ENCODE measurements at places on chromosomes 4 and X. TPM values are rescaled to one million over a fixed set of nuclear protein-coding genes. Genes with fewer than 3 reads are reported as not detected.

DNA sequence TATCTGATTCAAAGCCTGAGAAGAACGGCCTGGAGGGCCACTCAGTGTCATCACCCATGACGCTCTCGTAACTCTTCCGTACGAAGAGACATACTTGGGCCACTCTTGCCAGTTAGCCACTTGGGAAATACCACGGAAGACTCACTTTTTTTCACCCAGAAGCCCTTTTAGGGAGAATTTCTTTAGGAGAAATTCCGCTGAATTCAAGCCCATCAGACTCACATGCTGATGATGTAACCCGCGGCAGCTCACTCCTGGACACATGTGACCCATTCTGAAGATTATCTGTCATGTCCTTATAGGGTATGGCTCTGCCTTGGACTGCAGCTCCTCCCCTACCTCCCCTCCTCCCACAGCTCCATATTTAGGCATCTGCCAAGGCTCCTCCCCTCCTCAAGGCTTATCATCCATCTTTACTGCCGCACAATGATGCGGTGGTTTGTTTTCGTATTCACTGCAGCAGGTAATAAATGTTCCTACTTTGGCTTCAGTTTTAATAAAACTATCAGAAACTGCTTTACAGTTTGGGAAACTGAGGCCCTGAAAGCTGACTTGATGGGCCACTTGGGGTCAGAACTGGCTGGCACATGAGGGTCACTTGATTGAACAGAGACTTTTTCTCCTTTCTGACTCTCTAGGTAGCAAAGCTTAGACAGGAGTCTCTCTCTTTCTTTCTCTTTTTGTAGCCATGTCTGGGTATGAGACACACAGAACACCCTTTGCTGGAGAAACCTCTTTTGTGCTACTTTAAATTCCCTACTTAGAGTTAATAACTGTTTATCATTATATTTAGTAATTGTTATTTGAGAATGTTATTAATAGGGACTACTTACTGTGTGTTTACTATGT, 42.1 kb downstream of the RHOH start:
- no peak overlapping the region for H3K27ac ChIP-seq
- H3K36me3 ChIP-seq, result no peaks in the 10 kb centered on the region
- no peaks in the 10 kb centered on the region for H3K4me1 ChIP-seq
- no peak overlapping the region for H3K4me3 ChIP-seq
- DNase-seq, result no peak

- no peak for DNase-seq
- 0 out of 2 replicates have a peak, but pooled peaks cover 4% of the 10 kb centered on the region for H3K4me1 ChIP-seq
- no peaks in the 10 kb centered on the region for H3K36me3 ChIP-seq
- H3K27me3 ChIP-seq, result no peaks in the 10 kb centered on the region
- H3K4me3 ChIP-seq, result no peak overlapping the region
Measured at GRCh38 chr4:6961496-6962210, 52.0 kb downstream of the TBC1D14 start.

Gene SSX2B
- polyA plus RNA-seq, result not detected

Gene ARR3
- polyA plus RNA-seq, result not detected

GRCh38 chrX:100696699-100697351, 35.1 kb downstream of the SYTL4 start:
- H3K4me3 ChIP-seq, result no peak overlapping the region
- H3K4me1 ChIP-seq, result no peaks in the 10 kb centered on the region

- DNase-seq, result no peak
- H3K27me3 ChIP-seq, result 0 out of 2 replicates have a peak, but pooled peaks cover 4% of the 10 kb centered on the region
- no peak overlapping the region for H3K27ac ChIP-seq
- no peak overlapping the region for H3K4me3 ChIP-seq
- no peaks in the 10 kb centered on the region for H3K4me1 ChIP-seq
Measured at GRCh38 chr4:23847158-23847557, 42.7 kb downstream of the PPARGC1A start.

DNA sequence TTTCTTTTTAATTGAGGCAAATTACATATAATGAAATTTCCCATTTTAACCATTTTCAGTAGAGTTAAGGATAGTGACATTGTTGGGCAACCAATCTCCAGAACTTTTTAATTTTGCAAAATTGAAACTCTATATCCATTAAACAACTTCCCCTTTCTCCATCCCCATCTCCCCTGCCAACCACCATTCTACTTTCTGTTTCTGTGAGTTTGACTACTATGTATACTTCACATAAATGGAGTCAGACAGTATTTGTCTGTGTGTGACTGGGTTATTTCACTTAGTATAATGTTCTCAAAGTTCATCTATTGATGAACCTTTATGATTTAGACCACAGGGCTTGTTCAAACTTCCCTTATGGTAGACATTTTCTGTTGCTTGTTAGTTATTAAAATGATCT, 364.5 kb upstream of the MAD2L1 start:
- no peaks in the 10 kb centered on the region for H3K36me3 ChIP-seq
- H3K27ac ChIP-seq, result no peak overlapping the region
- H3K27me3 ChIP-seq, result no peaks in the 10 kb centered on the region

GRCh38 chr4:2441393-2442174, 22.8 kb downstream of the CFAP99 start:
- H3K27ac ChIP-seq, result no peak overlapping the region
- H3K27me3 ChIP-seq, result no peaks in the 10 kb centered on the region
- DNase-seq, result peak; percentile 73
- no peaks in the 10 kb centered on the region for H3K4me1 ChIP-seq

Gene SOD3
- 10.1 TPM for polyA plus RNA-seq

- no peaks in the 10 kb centered on the region for H3K27me3 ChIP-seq
- no peaks in the 10 kb centered on the region for H3K4me1 ChIP-seq
- DNase-seq, result no peak
- H3K4me3 ChIP-seq, result no peak overlapping the region
Measured at GRCh38 chrX:9656277-9656676, 109.4 kb downstream of the GPR143 start.

Gene AR
- polyA plus RNA-seq, result 1.2 TPM

- H3K36me3 ChIP-seq, result no peaks in the 10 kb centered on the region
- DNase-seq, result no peak
- H3K4me1 ChIP-seq, result no peaks in the 10 kb centered on the region
- H3K27ac ChIP-seq, result no peak overlapping the region
- no peaks in the 10 kb centered on the region for H3K27me3 ChIP-seq
- H3K4me3 ChIP-seq, result no peak overlapping the region
Measured at GRCh38 chrX:2917767-2918166, 11.4 kb downstream of the ARSD start.

- no peak overlapping the region for H3K27ac ChIP-seq
- H3K27me3 ChIP-seq, result peaks cover 5% of the 10 kb centered on the region
- no peaks in the 10 kb centered on the region for H3K36me3 ChIP-seq
Measured at GRCh38 chr4:38582889-38583470, 81.0 kb upstream of the KLF3 start.

- no peaks in the 10 kb centered on the region for H3K36me3 ChIP-seq
- no peak overlapping the region for H3K27ac ChIP-seq
- DNase-seq, result no peak
- H3K4me3 ChIP-seq, result no peak overlapping the region
Measured at GRCh38 chr4:141371206-141371605, 150.5 kb downstream of the ZNF330 start.

Gene PDE5A
- polyA plus RNA-seq, result 8.0 TPM

Gene CCSER1
- not detected for polyA plus RNA-seq

Gene ABCB7
- 5.5 TPM for polyA plus RNA-seq

Data from GM23248 (cell line).